ENCODE measurements at places on chromosomes 13 and 19.

DNA sequence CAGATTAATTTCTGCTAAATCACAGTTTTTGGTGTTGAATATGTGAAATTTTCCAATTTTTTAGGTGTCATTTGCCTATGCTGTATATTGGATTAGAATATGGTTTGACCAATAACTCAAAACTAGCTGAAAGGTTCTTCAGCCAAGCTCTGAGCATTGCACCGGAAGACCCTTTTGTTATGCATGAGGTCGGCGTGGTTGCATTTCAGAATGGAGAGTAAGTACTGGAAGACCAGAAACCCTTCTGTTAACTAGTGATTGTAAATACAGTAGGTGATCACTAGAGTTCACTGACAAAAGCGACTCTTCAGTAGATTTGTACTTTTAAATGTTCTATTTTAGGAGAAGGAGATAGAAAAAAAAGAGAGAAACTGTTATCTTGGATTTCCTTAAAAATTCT, 22.3 kb downstream of the CDC16 start:
- no peak for DNase-seq

DNA sequence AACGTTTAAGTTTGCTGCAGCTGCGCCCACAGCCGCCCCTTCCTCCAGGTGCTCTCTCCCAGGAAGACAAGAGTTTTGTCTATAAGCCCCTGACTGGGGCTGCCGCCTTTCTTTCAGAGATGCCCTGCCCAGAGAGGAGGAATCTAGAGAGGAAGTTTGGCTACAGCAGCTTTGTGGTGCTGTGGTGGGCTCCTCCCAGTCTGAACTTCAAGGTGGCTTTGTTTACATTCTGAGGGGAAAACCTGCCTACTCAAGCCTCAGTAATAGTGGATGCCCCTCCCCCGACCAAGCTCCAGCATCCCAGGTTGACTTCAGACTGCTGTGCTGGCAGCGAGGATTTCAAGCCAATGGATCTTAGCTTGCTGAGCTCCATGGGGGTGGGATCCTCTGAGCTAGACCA, 6.4 kb upstream of the ERICH6B start:
- DNase-seq, result no peak

DNA sequence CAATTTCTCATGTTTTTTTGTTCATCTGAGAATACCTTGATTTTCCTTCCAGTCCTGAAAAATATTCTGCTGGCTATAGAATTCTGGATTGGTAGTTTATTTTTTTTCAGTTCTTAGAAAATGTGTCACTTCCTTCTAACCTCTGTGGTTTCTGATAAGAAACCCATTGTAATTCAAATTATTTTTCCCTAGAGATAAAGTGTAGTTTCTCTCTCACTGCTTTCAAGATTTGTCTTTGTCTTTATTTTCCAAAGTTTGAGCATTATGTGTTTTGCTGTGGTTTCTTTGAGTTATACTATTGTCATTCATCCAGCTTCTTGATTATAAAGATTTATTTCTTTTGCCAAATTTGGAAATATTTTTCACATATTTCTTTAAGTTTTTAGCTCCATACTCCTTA, 324.0 kb upstream of the SPRY2 start:
- DNase-seq, result no peak

DNA sequence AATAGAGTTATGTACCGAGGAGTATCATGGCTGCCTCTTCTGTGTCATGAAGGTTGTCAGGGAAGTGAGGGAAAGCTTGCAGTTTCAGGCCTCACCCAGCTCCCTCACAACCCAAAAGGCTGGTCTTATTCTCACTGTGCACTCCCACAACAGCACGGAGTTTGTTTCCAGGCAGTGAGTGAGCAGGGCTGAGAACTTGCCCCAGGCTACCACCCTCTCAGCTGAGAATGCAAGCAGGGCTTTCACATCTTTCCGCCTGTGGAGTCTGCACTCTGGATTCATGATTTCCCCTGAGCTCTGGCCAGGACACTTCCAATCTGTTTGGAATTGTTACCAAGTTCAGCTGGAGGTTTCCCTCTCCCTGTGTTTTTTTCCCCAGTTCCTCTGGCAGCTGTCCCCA, 2284.7 kb upstream of the PCDH20 start:
- no peak for DNase-seq

- DNase-seq, result no peak
Observed at GRCh38 chr13:100461309-100462030, 127.1 kb downstream of the GGACT start.

- DNase-seq, result no peak
Observed at GRCh38 chr13:22014469-22014868, 343.6 kb downstream of the FGF9 start.

- no peak for DNase-seq
Observed at GRCh38 chr19:17929056-17929455, 3.8 kb upstream of the CCDC124 start.

GRCh38 chr13:111903143-111903542, 163.8 kb upstream of the SOX1 start:
- no peak for DNase-seq

DNA sequence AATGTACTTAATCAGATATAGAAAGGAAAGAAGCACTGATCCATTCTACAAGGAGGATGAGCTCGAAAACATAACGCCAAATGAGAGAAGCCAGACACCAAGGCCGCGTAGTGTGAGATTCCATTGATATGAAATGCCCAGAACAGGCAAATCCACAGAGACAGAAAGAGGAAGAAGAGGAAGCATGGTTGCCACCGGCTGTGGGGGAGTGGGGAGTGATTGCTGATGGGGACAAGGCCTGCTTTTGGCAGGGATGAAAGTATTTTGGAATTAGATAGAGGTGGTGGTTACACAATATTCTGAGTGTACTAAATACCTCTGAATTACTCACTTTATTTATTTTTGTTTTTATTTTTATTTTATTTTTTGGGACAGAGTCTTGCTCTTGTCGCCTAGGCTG, 50.2 kb upstream of the KLF2 start:
- DNase-seq, result no peak

GRCh38 chr19:48498595-48499311, 12.9 kb downstream of the LMTK3 start:
- no peak for DNase-seq

DNA sequence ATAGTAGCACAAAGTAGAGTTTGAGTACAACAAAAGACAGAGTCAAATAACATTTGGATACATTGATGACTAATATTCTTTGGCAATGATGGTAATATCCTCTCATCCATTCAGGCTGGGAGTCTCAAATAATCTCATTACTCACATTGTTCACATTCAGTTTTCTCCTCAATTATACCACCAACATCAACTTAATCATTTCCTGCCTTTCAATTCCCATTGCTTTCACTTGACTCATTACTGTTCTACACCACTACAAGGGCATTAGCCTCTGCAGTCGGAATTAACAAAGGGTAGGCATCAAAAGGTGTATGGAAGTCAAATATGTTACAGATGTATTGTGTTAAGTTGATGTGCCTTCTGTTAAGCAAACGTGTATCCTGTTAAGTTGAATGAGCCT, 518.4 kb upstream of the SLITRK1 start:
- no peak for DNase-seq

- no peak for DNase-seq
Observed at GRCh38 chr19:15331419-15332310, 674 bp downstream of the BRD4 start.

- DNase-seq, result no peak
Observed at GRCh38 chr13:107803822-107804495, 411.4 kb downstream of the LIG4 start.

DNA sequence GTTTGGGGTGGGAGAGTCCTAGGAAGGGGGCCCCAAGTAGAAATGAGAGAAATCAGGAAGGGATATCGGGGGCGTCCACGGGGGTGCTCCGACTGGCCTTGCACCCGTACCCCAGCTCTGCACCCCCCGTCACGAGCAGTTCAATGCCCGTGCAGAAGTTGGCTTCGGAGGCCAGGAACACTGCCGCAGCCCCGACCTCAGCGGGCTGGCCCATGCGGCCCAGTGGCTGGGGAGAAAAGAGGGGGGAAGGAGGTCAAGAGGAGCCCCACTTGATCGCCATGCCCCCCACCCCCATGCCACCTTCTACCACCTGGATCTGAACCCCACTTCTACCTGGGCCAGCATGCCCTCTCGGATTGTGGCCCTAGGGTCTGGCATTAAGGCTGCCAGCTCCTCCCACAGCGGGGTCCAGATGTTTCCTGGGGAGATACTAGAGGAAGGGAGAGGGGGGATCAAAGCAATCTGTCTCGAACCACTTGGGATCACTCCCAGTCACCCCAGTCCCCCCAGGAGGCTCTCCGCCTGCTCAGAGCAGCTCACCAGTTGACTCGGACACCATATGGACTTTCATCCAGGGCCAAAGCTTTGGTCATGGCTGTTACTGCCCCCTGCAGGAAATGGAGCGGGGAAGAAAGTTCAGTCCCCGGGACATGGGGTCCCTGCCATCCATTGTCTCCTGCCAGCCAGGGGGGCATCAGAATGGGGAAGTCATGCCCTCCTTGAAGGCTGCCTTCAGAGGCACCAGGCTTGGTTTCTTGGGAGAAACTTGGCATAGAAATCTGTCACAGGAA, 2.5 kb upstream of the BCAT2 start:
- no peak for DNase-seq

- DNase-seq, result peak; percentile 41
Observed at GRCh38 chr19:6970443-6970842, 50.8 kb downstream of the MBD3L2B start.

DNA sequence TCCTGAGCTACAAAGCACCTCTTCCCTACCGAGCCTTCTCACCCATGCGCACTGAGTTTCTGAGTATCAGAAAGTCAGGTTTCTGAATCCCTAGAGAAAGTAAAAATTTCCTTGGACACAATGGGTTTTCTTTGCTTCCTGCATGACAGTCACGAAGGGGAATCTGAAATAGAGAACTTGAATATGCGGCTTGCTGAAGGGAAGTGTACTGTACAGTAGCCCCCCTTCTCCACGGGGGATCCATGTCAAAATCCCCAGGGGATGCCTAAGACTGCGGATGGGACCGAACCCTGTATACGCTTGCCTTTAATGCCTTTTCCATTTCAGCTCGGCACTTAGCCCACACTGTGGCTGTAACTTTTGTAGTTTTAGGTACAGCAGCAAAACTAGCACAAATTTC, 107.9 kb downstream of the GGACT start:
- DNase-seq, result no peak

DNA sequence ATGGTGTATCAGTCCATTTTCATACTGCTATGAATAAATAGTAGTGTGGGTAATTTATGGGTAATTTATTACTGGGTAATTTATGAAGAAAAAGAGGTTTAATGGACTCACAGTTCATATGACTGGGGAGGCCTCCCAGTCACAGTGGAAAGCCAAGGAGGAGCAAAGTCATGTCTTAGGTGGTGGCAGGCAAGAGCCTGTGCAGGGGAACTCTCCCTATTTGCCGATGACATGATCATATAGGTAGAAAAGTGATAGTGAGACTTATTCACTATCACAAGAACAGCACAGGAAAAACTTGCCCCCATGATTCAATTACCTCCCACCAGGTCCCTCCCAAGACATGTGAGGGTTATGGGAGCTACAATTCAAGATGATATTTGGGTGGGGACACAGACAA, 1137.7 kb downstream of the UQCRFS1 start:
- DNase-seq, result no peak

DNA sequence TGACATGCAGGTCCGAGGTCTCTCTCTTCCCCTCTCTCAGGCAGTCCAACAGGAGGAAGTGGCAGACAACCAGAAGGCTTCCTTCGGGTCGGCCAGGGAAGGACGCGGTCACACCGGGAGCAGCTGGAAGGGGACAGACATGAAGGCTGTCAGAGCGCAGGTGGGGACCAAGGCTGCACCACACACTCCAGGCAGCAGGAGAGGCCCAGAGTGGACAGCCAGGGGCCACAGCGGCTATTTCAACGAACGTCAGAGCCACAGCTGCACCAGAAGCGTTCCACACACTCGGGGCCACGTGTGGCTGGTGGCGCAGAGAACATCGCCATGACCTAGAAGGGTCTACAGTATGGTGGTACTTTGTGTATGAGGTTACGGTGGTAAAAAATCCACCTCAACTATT, 16.0 kb upstream of the SLC39A3 start:
- no peak for DNase-seq

DNA sequence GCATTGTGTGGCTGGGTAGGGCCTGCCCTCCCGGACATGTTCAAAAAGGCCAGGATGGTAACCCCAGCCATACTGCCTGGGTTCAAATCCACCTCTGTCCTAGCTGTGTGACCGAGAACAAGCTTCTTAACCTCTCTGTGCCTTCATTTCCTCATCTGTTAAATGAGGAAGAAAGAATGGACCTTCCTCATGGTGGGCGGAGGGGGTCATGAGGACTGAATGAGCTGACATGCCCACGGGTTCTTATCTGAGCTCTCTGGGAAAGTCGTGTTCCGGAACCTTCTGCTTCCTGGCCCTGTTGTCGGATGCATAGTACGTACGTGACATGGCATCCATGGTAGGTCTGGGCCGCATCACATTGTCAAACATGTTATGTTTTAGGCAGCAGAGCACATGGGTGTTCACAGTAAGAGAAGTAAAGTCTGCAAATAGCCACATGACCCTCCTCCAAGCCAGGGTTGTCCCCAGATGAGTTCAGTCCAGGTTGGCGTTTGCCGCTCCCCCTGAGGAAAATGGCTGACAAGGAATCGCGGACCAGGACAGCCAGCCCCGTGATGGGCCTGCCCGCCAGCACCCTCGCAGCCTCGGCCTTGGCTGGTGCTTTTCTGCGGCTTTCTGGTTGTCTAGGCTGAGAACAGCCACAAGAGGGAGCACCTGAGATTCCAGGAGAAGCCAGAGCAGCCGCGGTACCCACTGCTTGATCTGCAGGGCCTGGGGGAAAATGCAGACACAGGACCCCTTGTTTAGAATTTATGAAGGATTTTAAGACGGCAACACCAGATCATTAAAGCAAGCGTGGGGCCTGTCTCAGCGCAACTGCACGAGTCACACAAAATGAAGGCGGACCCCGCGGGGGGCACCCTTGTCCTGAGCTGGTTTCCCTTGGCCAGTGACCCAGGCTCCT, 2.4 kb upstream of the NTN5 start:
- peak; percentile 76 for DNase-seq

DNA sequence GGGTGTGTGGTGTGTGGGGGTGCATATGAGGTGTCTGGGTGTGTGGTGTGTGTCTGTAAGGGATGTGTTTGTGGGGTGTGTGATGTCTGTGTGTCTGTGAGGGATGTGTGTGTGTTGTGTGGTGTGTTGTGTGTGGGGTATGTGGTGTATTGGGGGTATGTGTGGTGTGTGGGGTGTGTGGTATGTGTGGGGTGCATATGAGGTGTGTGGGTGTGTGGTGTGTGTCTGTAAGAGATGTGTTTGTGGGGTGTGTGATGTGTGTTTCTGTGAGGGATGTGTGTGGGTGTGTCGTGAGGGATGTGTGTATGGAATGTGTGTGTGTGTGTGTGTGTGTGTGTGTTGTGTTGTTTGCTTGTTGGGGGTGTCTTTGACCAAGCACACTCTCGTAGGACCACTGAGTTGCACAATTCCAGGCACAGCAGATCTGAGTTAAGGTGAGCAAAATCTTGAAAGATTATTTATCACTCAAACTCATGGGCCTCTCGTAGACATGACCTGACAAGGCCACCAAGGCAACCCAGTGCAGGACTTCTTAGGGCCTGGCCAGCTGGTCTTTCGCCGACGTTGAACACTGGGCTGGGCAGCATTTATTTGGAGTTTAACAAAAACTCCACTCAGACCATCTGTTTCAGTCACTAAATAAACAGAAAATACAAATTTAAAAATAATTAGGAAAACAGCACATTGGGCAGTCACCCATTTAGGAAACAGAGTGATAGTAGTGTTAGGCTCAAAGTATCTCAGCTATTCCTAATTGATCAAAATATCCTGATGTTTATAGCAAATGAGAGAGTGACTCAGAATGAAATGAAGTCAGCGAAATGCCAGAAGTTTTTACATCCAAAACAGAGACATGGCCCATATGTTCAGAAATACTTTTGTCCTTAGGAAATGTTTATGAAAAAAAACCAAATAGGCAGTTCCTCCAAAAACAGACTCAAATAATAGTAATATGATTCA, 301.1 kb downstream of the FGF9 start:
- DNase-seq, result no peak

GRCh38 chr13:25732111-25732865, 319.5 kb downstream of the SHISA2 start:
- DNase-seq, result no peak
